Ureter (tissue), 1 donor: ENCODE measurements at places on chromosomes 11 and 22. TPM values are rescaled to one million over a fixed set of nuclear protein-coding genes. Genes with fewer than 3 reads are reported as not detected.

GRCh38 chr11:115874843-115875242 lies 370.6 kb upstream of the CADM1 start:
- DNase-seq: no peak

DNA sequence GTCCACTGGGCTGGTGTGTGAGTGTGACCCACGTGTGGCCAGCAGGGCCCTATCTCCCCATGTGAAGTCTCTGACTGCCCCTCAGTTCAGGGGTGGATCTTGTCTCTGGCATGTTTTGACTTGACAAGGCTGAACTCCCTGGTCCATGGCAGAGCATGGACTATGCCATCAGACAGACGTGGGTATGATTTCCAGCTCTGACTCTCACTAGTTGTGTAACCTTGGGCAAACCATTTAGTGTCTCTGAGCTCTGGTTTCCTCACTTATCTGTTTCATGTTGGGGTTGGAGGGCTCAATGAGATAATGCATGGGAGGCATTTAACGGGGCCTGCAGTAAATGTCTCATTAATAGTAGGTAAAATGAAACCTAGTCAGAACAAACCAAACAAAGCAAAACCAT lies 254.5 kb upstream of the NARS2 start:
- no peak for DNase-seq

DNA sequence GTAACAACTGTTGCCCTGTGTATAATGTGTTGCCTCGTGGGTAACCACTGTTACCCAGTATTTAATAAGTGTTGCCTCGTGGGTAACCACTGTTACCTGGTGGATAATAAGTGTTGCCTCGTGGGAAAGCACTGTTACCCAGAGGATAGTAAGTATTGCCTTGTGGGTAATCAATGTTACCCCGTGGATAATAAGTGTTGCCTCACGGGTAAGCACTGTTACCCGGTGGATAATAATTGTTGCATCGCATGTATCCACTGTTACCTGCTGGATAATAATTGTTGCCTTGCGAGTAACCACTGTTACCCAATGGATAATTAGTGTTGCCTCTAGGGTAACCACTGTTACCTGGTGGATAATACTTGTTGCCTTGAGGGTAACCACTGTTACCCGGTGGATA lies 17.1 kb upstream of the NXPE4 start:
- no peak for DNase-seq

Gene KREMEN1
- 16.5 TPM for total RNA-seq
